ENCODE measurements at places on chromosomes 6 and 20. TPM values are rescaled to one million over a fixed set of nuclear protein-coding genes. Genes with fewer than 3 reads are reported as not detected.

DNA sequence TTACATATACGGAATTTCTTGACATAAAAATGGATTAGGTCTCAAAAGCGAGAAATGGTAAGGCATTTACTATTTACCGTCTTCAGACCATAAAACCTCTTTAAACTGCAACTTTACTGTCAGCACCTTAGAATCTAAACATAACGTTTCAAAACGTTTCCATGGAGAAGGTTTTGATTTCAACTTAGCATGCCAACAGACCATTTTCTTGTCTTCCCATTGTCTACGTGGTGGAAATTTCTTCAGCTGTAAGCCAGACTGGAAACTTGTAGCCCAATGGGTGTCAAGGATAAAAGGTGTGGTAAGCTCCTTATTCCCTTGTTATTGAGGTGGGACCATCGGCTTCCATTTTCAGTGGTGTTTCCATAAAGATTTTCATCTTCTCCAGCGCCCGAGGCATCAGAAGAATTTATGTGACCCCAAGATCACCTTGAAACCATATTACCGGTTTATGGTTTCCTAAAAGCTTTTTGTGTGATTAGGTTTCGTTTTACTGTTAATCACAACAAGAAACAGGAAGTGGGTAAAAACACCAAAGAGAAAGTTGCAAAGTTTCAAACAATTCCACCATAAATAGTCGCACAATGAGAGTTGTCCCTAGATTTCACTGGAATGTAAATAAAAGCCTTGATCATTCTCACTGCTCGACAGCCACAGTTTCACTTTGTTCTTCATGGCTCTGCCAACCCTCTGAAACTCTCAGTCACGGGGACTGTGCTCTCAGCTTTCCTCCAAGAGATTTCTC, 63.0 kb upstream of the CD2AP start:
- DNase-seq, result peak; percentile 61
- no peaks in the 10 kb centered on the region for H3K36me3 ChIP-seq
- no peaks in the 10 kb centered on the region for H3K27me3 ChIP-seq
- H3K4me1 ChIP-seq, result peaks cover 10% of the 10 kb centered on the region
- peak overlapping the region; percentile 44 for H3K27ac ChIP-seq

DNA sequence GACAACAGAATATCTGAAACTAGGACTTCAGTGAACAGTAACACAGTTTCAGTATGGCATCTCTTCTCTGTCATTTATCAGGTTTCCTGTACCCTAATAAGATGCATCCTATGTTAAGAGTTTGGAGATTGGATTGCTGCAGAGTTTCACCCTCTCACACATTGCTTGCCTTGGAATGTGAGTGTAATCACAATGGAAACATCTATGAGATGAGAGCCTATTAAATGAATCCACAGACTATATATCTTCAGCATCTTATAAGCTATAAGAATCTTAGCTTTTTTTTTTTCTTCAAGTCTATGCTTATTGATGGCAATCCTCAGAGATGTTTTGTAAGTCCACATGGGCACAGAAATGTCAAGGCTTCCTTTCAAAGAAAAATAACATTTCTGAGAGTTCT, 292.5 kb downstream of the PRKN start:
- no peak overlapping the region for H3K27ac ChIP-seq
- H3K4me1 ChIP-seq, result no peaks in the 10 kb centered on the region
- H3K4me3 ChIP-seq, result no peak overlapping the region

GRCh38 chr6:46284475-46284874, 113.7 kb upstream of the ENPP5 start:
- no peaks in the 10 kb centered on the region for H3K36me3 ChIP-seq
- no peak for DNase-seq
- H3K27me3 ChIP-seq, result peaks cover 3% of the 10 kb centered on the region
- H3K27ac ChIP-seq, result no peak overlapping the region
- no peak overlapping the region for H3K4me3 ChIP-seq
- no peaks in the 10 kb centered on the region for H3K4me1 ChIP-seq

Gene MLN
- total RNA-seq, result not detected

Gene GPLD1
- 0.75 TPM for total RNA-seq

Measured in astrocyte (in vitro differentiated cells and primary cell).